Left renal pelvis (tissue), 4 donors: ENCODE measurements at places on chromosomes 12 and 14. TPM values are rescaled to one million over a fixed set of nuclear protein-coding genes. Genes with fewer than 3 reads are reported as not detected.

DNA sequence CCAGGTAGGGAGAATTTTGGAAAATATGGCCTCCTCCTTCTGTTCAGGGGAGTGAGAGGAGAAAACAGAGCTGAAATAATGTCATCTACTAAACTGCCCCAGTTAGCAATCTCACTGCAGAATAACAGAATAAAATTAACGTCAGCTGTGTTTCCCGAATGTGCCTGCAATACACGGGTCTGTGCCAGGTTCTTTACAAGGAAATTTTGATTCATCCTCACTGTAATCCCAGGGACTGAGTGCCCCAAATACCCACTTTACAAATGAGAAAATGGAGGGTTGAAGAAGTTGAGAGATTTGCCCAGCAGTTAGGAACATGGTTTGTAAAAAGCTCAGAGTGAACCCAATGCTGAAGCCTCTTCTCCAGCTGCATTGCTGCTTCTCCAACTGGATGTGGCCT, 21.3 kb upstream of the SERPINA6 start:
- no peak for DNase-seq

DNA sequence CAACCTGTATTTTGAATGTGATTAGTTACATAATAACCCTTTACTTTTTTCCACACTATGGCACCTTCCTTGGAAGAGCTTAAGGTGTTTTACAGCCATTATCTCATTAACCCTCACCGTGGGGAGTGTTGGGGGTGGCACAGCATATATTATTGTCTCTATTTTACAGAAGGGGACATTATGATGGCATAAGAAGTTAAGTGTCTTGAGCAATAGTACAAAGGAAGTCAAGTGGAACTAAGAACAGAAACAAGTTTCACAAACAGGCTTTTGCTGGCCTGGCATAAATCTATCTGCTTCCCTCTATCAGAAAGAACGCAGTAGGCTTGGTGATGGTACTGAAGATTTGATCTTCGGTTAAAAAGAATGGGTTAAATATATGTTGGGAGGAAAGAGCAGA, 169.7 kb upstream of the OTX2 start:
- DNase-seq = no peak

DNA sequence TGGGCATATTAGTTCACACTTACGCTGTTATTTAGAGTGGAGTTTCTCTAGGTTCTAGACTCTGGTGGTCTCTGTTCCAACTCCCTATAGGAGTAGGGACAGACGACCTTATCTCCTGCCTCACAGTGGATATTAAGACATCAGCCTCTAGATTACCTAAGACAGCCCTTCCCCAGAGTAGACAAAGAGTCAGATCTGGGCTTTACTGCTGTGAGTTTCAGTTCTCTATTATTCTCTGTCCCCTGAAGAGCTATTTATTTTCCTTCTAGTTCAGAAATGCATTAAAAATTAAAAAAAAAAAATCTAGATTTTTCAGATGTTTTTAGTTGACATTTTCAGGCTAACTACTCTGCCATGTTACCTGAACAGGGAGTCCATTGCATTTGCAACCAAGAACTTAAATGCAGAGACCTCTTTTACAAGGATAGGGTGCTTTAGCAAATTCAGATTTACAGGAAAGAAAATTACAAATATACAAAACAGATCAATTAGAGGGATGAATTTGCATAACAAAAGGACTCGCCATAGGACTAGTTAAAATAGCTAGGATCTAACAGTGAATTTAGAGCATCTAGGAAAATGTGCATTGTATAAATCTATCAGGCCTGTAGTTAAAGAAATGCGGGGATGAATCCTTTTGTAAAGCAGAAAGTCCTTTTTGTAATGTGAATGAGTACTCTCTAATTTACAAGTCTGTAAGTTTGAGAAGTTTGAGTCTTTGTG, 381.4 kb downstream of the APAF1 start:
- no peak for DNase-seq

DNA sequence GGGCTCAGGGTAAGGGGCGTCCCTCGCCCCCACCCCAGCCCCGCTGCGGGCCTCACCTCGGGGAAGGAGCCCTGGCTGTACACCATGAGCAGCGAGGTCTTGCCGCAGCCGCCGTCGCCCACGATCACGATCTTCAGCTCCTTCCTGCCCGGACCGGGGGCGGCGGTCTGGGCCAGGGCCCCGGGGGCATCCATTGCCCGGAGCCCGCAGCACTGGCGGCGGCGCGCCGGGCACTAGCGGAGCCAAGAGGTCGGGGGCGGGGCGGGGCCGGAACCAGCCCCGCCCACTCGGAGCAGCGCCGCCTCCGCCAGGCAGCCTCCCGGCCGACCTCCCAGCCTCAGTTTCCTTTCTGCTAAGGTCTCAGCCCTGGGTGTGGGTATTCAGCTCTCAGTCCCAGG, at the start of gene RHOF:
RHOF (minus strand) TSS at position 249 of the 398 bp plus-strand sequence; CDS start at position 194, 55 bp downstream.
- DNase-seq = no peak

The LRFN5 gene
- 11.5 TPM for polyA plus RNA-seq

The PAX9 gene
- polyA plus RNA-seq = 0.52 TPM

GRCh38 chr12:29110506-29111442, 38.3 kb upstream of the FAR2 start:
- no peak for DNase-seq

GRCh38 chr12:69653703-69654102, 43.0 kb upstream of the LRRC10 start:
- DNase-seq = no peak

- DNase-seq = no peak
Observed at GRCh38 chr12:121223292-121224285, 13.7 kb downstream of the P2RX4 start.

- DNase-seq = no peak
Observed at GRCh38 chr12:90823859-90824258, 131.1 kb downstream of the CCER1 start.

DNA sequence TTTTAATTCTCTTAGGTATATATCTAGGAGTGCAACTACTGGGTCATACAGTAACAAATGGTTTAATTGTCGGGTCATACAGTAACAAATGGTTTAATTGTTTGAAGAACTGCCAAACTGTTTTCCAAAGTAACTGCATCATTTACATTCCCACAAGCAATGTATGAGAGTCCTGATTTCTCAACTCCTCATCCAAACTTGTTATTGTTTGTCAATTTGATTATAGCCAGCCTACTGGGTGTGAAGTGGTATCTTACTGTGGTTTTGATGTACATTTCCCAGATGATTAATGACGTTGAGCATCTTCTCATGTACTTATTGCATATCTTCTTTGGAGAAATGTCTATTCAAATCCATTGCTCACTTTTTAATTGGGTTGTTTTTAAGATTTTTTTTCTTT, 67.6 kb upstream of the CFL2 start:
- DNase-seq = no peak

GRCh38 chr14:36496346-36496745, 23.7 kb downstream of the NKX2-1 start:
- no peak for DNase-seq

The RARG gene
- 39.2 TPM for polyA plus RNA-seq

DNA sequence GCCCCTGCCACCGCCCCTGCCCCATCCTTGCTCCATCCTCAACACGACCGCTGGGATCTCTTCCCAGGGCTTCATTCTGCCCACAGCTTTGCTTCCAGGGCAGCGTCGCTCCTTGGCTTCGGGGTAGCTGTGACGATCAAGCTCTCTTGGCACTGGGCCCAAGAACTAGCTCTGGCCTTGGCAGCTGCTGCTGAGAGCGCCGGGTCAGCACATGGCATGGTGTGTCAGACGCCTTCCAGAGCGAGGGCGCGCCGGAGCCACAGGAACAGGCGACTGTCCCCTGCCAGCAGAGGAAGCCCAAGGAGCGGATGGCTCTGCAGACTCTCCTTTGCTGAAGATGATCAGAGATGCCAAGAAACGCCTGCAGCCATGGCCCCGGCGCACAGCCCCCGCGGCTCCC, 15.9 kb downstream of the RAB35 start:
- no peak for DNase-seq

The CD163 gene
- polyA plus RNA-seq = 11.1 TPM

DNA sequence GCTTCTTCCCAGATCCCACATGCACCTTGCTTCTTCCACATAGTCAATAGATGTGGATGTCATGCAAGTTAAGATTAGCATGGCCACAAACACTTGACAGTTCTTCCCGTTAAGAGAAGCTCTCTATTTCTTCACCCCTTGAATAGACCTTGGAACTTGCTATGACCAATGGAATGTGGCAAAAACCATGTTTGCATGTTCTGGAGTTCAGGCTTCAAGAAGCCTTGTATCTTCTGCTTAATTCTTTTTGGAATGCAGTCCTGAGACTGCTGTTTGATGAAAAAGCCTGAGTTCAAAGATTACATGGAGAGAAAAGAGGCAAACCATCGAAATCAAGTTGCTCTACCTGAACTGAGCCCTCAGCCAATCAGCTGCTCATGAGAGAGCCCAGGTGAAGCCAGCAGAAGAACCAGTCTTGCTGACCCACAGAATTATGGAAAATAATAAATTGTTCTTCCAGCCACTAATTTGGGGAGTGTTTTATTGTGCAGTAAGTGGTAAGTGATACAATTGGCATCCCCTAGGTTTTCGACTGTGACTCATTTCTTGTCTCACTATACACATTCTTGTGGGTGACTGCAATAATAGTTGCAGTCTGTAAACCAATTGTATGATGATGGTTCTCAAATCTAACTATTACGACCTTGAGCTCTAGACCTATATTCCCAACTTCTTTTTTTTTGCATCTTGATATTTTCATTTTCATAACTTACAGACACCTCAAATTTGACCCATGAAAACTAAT, 12.6 kb downstream of the RASSF9 start:
- no peak for DNase-seq

DNA sequence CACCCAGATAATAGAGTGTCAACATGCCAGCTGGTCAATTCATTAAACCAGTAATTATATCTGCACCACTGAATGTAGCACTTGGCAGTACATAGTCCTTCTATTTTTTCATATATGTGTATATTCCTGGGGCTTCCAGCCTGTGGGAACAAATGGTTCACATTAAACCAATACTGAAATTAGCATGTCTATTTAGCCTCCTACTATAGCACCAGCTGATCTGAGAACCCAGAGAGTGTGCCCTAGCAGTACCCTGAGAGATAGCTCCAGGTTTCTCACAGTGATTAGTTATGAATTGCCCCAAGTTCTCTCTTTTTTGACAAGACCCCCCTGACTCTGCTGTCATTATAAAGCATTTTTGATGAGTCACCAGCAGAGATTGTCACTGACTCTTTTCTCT, 1097.3 kb upstream of the FLRT2 start:
- DNase-seq = no peak

DNA sequence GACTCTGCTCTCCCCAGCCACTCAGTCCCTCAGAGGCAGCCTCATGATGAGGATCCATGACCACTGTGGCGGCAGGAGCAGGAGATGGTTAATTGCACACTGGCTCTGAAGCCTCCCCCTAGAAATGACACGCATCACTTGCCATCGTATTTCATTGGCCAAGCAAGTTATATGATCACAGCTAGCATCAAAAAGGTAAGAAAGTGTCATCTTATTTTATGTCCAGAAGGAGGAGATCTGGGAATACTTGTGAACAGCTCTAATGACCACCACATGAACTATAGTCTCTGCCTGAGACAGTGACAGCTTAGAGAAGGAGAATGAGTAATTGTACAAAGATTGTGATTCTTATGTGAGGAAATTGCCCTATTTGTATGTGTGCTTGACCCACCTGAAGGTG, 363.4 kb downstream of the NUAK1 start:
- DNase-seq = peak; percentile 31

The MAGOHB gene
- 38.9 TPM for polyA plus RNA-seq

GRCh38 chr12:9134981-9135628, 19.4 kb upstream of the A2M start:
- no peak for DNase-seq

GRCh38 chr12:61412201-61412600, 848.0 kb upstream of the USP15 start:
- no peak for DNase-seq

GRCh38 chr12:100572184-100572583, 1.3 kb upstream of the GAS2L3 start:
- no peak for DNase-seq

DNA sequence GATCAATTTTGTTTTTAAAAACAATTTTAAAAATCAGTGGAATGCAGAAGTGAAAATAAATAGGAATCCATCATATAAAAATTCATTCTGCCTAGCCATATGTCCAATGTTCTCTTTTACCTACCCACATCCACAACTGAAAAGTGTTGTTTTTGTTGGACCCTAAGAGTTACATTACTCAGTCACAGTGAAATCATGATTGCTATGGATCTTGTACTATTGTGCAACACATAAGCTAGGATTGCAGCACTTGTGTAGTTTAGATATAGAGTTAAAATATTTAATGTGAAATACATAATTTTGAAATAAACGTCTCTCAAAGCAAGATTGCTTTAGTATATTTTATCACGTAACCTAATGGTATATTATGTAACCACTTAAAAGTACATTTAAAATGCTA, 213.3 kb upstream of the CLEC14A start:
- no peak for DNase-seq

GRCh38 chr12:96250119-96250685, 56.0 kb downstream of the ELK3 start:
- DNase-seq = no peak

DNA sequence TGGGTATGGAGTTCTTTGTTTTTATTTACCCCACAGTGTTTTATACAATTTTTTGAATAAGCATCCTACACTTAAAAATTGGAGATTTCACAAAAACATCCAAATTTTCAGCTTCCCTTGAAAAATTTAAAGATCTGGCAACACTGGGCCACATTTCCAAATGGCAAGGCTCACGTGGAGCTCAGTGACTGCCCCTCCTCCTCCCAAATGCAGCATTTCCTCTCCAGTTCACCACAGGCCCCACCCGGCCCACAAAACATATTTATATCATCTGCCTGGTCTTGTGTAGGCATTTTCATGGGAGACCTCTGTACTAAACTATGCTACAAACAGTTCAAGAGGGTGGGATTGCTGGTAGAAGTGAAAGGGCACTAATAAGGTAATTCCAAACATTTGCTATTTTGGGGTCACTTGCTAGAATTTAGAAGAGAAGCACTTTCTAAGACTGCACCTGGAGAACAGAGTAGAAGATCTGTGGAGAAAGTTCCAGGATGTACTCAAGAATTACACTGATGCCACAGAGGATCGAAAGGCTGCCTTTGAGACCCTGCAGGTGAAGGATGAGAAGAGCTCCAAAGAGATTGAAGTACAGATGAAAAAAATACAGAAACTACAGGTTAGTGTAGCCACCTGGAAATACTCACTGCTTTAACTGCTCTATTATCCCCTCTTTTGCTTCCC, 7.3 kb downstream of the FKBP11 start:
- no peak for DNase-seq

- DNase-seq = no peak
Observed at GRCh38 chr12:85630851-85631250, 205.4 kb downstream of the RASSF9 start.

DNA sequence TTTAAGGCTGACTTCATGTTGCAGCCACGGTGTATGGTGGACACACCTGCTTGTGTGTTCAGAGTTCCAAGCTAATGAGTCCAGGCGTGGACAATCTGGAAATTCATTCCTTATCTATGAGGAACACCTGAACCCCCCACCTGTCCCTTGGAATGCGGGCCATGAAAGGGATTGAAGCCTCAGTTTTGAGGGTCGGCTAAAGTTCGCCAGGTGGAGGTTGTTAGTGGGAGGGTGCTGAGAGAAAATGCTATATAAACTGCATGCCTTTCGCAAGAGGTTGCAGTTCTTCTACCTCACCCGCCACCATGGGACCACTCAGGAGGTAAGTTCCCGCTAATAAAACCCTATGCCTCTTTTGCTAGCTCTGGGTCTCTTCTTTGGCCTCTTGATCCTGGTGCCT, 348.0 kb downstream of the BCL11B start:
- DNase-seq = no peak
